ENCODE measurements at places on chromosomes 4 and X.

DNA sequence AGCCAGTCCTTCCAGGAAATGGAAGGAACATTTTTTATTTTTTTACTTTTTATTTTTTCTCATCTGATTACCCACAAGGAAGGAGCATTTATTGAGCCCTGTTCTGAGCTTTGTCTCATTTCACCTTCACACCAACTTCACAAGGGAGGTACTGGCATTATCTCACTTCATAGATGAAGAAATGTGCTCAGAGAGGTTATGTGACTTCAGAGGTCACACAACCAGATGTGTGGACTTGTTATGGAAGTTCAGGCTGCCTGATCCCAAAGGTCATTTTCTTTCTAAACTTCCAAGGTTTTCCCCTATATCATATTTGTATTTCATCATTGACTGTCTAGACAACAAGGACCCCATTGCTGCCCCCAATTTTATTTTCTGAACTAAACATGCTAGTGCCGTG lies 160.3 kb downstream of the DCLK2 start:
- DNase-seq, result no peak

DNA sequence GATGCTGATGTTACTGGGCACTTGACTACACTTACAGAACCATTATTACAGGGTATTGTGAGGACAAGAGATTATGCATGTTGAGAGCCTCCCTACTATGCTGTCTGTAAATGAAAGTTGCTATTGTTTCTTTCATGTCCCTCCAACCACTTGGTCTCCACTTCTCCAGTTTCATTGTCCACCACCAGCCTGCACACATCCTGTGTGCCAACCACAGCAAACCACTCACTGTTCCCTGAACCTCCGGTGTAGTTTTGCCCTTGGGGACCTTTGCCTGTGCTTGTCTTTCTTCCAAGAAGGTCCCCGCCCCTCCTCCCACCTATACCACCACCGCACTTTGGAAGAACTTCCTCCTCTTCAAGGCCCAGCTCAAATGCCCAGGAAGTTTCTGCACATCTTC lies 43.1 kb upstream of the AFF2 start:
- no peak for DNase-seq

DNA sequence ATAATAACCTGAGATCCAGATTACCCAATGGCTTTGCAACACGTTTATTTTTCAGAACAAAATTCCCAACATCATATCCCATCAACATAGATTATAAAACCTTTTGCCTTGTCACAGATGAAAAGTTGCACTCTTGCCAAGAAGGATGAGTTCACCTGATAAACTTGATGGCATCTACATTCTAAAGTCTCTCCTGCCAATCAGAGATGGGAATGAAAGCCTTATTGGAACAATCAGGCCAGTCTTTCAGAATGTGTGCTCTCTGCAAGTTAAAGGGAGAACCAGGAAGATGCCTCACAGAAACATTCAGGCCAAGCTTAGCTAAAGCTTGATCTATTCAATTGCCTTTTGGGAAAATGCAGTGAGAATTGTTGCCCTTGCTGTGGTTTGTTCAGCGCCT lies 1.3 kb downstream of the LPAR4 start:
- no peak for DNase-seq

DNA sequence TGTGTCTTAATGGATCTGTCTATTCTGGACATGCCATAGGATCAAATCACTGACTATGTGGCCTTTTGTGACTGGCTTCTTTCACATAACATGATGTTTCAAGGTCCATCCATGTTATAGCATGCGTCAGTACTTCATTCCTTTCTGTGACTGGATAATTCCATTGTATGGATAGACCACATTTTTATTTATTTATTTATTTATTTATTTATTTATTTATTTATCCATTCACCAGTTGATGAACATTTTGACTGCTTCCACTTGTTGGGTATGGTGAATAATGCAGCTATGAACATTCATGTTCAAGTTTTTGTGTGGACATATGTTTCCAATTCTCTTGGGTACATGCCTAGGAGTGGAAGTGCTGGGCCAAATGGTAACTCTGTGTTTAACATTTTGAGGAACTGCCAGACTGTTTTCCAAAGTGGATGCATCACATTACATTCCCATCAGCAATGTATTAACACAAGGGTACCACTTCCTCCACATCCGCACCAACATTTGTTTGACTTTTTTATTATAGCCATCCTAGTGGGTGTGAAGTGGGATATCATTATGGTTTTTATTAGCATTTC lies 14.0 kb downstream of the RTL5 start:
- no peak for DNase-seq

DNA sequence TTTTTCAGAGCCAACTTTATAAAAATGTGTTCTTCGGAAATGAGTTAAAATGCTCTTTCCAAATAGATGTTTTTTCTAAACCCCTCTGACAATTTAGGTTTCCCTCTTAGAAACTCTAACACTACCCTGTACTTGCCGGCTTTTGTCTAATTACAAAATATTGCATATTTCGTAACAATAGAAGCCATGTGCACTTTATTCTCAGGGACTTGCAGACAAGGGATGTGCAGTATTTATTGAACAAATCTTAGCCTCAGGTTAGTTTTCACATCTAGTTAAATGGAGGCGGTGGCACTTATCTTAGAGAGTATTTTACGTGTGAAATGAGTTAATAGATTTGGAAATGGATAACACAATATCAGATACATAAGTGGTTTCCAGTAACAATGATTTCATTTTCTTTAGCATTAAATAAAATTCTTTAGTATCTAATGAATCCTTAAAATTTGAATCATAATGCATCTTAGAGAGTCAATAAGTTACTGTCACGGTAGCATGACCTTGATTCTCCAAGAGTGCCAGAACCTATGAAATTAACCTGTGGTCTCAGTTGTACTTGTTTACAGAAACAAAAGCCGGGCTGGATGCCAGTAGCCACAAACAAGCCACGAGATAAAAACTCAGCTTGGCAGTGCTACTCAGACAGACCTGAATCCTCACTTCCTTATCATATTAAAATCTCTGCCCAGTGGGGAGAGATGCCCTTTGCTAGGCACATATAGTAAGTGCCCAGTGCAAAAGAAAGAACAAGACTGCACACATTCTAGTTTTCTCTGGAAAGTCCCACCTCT lies 772 bp upstream of the PABPC4L start:
- DNase-seq, result no peak

DNA sequence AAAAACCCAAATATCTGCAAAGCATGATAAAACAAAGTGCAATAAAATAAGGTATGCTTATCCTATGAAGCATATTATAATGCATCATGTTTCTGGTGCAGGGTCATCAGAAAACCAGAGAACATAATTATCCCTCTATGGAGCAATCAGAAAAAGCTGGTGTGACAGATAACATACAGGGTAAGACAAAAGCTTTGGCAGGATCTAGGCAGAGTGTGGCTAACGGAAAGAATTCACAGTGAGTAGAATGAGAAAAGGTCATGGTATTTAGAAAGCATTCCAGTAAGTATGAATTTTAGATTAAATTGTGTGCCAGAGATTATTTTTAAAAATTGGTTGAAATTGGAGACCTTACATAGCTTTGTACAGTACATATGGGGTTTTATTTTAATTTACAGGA lies 29.0 kb upstream of the UGT2B4 start:
- no peak for DNase-seq

DNA sequence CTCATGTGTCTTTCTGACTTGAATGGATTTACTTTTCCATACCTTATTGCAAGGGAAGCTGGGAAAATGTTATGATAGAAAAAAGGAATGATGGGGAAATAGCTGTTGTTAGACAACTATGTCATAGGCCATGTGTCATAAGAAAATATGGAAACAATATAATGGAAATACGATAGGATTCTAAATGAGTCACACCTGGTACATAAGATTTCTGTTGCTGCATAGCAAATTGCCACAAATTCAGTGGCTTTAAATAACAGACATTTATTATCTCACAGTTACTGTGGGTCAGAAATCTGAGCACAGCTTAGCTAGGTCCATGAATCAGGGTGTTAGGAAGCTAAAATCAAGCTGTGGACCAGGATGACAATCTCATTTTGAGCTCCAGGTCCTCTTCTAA lies 44.6 kb upstream of the ANKRD50 start:
- no peak for DNase-seq

GRCh38 chr4:36243355-36244256 lies 708 bp downstream of the ARAP2 start:
- peak; percentile 27 for DNase-seq

DNA sequence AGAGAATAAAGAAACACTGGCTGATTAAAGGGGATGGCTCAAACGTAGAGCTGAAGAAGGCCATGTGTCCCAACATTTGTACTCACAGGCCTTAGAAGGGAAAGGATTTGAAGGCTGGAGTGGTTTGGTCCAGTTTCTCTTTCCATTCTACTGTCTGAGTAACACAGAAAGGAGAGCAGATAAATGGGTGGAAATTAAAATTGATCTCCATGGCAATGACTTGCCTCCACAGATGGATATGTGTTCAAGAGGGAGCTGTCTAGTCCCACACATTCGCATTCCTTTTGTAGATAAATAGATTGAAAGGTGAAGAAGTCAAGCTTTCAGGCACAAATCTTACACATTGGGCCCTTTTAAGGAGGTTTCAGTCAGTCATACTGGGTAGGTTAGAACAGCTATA lies 74.6 kb downstream of the DOCK11 start:
- DNase-seq, result no peak

- no peak for DNase-seq
These were observed 259.1 kb downstream of the SH2D1A start for GRCh38 chrX:124605511-124605910.

DNA sequence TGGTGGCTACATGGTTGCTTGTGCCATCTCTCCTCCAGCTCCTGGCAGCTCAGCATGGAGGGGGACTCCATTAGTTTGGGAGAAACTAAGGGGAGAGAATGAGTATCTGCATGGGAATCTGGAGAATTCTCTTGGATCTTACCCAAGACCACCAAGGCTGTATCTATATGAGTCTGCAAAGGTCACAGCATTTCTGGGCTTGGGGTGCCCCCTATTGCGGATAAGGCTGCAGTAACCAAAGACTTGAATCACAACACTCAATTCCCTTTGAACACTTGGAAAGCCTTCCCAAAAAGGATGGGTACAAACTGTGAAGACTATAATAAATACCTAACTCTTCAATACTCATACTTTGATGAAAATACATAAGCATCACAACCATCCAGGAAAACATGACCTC lies 623.5 kb upstream of the NR3C2 start:
- no peak for DNase-seq

- no peak for DNase-seq
These were observed at the start of gene IQSEC2 for GRCh38 chrX:53281321-53281822. Gene IQSEC2 (minus strand): TSS chrX:53281584.

- DNase-seq, result no peak
These were observed 262.2 kb downstream of the ARHGAP10 start for GRCh38 chr4:147994076-147994475.

Data from activated CD8-positive, alpha-beta memory T cell treated with anti-CD3 and anti-CD28 coated beads for 4 hours (primary cell).